ENCODE measurements at places on chromosomes 3 and 15. TPM values are rescaled to one million over a fixed set of nuclear protein-coding genes. Genes with fewer than 3 reads are reported as not detected.

GRCh38 chr15:96180087-96180748, 150.3 kb upstream of the NR2F2 start:
- no peak for DNase-seq

DNA sequence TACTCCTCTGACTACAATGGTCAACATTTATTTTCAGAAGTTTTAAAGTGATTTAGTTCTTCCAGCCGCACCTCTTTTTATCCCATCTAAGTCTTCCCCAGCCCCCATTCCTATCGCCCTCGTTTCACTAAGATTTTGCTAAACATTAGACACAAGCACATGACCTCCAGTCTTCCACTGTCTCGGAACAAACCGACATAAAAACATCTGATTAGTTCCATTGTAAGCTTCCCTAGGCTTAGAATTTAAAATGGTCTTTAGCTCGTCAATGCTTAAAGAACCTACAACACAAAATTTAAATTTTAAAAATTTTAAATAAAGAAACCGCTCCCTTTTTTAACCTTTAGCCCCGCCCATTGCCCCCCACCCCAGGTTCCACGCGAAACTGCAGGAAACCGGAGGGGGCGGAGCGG, 284 bp upstream of the TSC22D2 start:
- no peak for DNase-seq

- no peak for DNase-seq
Measured at GRCh38 chr15:36944442-36944841, 155.9 kb downstream of the MEIS2 start.

- no peak for DNase-seq
Measured at GRCh38 chr3:193814166-193814892, 221.3 kb downstream of the OPA1 start.

GRCh38 chr3:17771177-17772017, 29.0 kb upstream of the TBC1D5 start:
- DNase-seq, result no peak

The GOLGA8Q gene
- total RNA-seq, result not detected

Measured in endothelial cell (in vitro differentiated cells).